Urinary bladder (tissue), 4 donors: ENCODE measurements at places on chromosomes 7 and 10. TPM values are rescaled to one million over a fixed set of nuclear protein-coding genes. Genes with fewer than 3 reads are reported as not detected.

GRCh38 chr7:1977059-1977875 lies 255.5 kb downstream of the MAD1L1 start:
- DNase-seq: no peak

The NODAL gene
- not detected for total RNA-seq

- DNase-seq: no peak
Observed at GRCh38 chr10:128803790-128804189, 663.3 kb upstream of the MGMT start.

- no peak for DNase-seq
Observed at GRCh38 chr7:129617178-129617577, 5.7 kb downstream of the NRF1 start.

The UCMA gene
- not detected for total RNA-seq

GRCh38 chr7:95730493-95731280 lies 41.7 kb upstream of the DYNC1I1 start:
- no peak for DNase-seq

The TLX1 gene
- total RNA-seq: not detected

The OR6B1 gene
- total RNA-seq: not detected

GRCh38 chr7:132430861-132431822 lies 145.1 kb downstream of the PLXNA4 start:
- DNase-seq: no peak

GRCh38 chr7:116862951-116863670 lies 724 bp downstream of the CAPZA2 start:
- peak; percentile 6 for DNase-seq

- DNase-seq: no peak
Observed at GRCh38 chr10:95559471-95559870, 1.7 kb downstream of the SORBS1 start.

GRCh38 chr10:93422118-93422517 lies 60.0 kb downstream of the MYOF start:
- no peak for DNase-seq

The GCK gene
- total RNA-seq: 1.4 TPM

DNA sequence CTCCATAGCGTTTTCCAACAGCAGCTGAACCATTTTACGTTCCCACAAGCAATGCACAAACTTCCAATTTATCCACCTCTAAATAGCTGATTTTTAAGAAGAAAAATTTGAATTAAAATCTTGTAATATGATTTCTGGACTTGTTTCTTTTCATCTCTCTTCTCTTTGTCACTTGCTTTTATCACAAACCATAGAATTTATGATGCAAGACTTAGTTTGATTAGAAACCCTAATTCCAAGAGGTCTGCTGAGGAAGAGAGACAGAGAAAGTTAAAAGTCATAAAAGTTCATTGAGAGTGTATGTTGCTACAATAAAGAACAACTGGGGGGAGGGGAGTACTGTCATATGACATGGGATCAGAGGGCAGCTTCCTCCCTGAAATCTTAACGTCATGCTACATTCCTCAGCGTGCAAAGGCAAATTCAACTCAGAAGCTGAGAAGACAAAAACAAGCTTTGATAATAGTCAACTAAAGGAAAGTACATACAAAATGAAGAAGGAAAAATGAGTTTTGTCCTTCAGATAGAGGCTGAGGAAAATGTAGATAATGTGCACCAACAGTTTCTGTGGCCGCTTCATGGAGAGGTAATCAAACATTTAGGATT lies 18.4 kb upstream of the CUBN start:
- no peak for DNase-seq

GRCh38 chr7:112152186-112152585 lies 54.0 kb downstream of the DOCK4 start:
- DNase-seq: no peak

DNA sequence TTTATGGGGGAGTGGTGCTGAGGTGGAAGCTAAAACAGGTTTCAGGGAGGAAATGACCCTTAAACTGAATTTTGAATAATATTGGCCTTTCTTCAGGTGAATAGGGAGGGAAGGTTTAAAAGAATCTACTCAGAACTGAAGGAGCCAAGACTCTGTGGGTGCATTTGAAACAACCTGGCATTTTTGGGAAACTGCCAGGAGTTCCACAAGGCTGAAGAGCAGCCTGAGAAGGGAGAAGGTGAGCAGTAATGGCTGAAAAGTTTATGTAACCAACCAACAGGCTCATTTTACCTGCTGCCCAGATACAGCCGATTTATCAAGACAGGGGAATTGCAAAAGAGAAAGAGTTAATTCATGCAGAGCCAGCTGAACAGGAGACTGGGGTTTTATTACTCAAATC lies 4.0 kb upstream of the PANK1 start:
- DNase-seq: no peak

DNA sequence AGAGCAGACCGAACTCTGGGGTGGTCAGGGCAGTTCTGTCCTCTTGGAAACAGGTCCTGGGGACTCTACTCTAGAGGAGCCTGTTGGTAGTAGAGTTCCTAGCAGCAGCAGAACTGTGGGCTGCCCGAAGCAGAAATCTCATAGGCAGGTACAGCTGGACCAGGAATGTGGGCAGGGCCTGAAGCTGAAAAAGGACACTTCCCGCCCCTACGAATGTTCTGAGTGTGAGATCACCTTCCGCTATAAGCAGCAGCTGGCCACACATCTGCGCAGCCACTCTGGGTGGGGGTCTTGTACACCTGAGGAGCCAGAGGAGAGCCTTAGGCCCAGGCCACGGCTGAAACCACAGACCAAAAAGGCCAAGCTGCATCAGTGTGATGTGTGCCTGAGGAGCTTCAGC lies 8.3 kb upstream of the ZNF783 start:
- DNase-seq: no peak

DNA sequence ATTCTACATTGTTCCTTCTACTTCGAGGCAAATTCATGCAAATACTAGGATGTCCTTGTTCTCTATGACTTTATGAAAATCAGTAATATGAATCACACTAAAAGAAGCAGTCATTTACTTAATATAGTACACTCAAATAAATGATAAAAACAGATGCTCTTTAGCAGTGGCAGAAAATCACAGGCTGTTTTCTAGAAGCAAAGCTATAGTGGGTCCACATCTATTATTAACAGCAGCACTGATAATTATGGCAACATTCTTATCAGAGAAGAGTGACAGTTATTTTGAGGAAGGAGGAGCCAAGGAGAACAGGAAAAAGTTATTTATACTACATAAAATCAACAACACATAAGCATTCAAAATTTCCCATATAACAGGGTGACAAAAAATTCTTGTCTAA lies 16.5 kb downstream of the KIF5B start:
- no peak for DNase-seq

DNA sequence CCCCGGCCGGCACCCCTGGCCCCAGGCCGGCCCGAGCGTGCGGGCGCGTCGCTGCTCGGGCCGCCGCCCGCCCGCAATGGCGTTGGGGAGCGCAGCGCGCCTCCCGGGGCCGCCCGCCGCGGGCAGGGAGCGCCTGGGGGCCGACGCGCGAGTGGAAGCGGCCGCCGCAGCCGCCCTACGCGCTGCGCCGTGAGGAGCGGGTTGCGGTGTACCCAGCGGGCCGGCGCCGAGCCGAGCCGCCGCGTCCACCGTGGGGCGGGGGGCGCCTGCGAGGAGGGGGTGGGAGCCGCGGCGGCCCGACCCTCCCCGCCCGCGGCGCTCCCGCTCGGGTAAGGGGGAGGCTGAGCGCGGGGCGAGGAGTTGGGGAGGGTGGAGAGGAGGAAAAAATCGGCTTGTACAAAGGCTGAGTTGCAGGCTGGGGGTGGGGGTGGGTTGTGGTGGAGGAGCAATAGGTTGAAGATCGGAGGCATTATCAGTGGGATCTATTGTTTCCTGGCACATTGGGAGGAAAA lies 473 bp downstream of the PPP1R9A start:
- DNase-seq: no peak

DNA sequence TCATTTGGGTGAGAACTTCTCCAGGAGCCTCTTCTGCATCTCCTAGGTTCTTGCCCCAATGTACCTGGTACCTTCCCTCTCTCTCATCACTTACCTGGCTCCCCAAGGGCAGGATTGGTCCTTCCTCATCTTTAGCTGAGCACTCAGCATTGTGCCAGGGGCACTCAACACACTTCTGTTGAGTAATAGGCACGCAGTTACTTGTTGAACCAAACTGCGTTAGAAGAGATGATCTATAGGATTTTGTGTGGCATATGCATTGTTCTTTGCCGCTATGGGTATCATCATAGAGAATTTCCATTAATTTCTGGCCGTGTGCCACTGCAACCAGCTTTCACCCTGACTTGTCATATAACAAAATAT lies 16.4 kb downstream of the TBXAS1 start:
- DNase-seq: no peak

The FAM25A gene
- not detected for total RNA-seq

DNA sequence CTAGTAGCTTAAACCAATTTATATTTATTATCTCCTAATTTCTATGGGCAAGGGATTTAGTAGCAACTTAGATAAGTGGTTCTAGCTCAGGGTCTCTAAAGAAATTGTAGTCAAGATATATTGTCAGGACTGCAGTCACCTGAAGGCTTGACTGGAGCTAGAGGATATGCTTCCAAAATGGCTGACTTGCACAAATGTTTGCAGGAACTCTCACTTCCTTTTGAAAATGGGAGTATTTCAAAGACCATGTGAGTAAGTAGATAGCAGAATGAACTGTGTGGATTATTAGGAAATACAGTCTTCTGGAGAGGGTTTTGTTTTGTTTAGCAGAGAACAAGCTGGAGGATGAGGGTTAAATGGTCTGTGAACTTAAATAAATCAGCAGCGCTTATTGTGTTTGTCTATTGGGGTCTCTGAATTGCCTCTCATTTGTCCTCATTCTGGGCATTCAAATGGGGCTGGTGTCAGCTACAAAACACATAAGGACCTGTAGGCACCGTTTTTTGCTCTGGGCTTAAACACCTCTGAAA lies 524.6 kb downstream of the LRMDA start:
- no peak for DNase-seq

- no peak for DNase-seq
Observed at GRCh38 chr7:137962875-137963507, 38.9 kb downstream of the CREB3L2 start.

The HOXA2 gene
- 1.4 TPM for total RNA-seq

- no peak for DNase-seq
Observed at GRCh38 chr7:12884033-12884432, 196.6 kb downstream of the ARL4A start.

DNA sequence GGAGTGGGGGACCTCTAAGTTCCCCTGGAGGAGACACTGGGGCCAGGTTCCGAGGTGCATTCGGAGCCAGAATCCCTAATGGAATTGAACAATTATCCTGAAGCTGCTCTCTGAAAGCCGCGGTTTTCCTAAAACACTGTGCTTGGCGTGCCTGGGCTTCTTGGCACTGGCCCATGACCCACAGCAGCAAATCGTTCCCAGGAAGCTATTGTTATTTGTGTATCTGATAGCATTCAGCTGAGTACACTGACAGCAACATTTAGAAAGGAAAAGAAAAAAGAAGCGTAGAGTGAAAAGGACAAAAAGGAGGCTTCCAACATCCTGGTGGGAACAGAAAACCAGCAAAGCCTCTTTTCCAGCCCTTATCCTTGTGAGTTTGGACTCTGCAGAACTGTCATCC lies 339.8 kb downstream of the FRMD4A start:
- no peak for DNase-seq

GRCh38 chr10:129742742-129743550 lies 221.1 kb downstream of the EBF3 start:
- DNase-seq: no peak

- no peak for DNase-seq
Observed at GRCh38 chr10:33025039-33025438, 67.0 kb upstream of the ITGB1 start.

DNA sequence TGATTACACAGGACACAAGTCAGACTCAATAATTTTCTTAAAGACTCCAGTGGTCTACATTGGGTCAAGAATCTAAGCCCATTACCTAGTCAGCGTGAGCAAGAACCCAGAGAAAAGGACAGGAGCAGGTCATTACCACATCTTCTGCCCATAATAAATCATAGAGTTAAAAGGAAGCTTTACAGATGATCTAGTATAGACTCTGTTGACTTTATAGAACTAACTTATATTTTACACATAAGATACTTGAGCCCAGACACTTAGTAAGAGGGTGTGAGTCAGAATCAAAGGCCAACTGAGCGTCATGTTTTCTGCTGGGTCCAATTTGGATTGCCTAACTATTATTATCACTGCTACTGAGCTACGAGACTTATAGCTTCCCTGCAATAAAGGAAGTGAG lies 206.1 kb upstream of the NPSR1 start:
- DNase-seq: no peak

DNA sequence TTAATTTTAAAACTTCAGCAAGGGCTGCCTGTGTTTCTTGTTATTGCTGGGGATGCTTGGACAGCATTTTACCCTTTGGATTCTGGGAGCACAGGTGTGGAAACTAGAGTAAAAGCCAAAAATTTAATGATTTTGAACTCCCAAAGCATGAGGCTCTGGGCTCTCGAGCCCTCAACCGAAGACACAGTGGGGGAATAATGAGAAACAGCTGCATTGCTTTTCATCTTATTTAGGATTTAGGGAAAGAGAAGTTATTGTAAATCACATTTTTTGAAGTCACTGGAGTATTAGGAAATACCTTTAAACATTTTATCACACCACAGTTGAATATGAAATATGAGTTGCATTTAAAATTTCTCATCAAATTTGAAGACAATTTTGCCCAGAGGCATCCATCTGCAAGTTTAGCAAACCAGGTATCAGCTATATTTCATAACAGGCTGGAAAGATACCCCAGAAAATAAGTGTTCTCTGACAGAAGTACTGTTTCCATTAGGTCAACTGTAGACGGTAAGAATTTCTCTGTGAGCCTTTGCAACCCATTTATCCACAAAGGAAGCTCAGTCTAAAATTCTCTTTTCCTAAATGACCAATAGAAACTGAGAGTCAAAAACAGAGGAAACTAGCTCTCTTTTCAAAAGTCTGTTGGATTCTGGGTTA lies 290.6 kb upstream of the PHYHIPL start:
- DNase-seq: no peak

The GSTO2 gene
- 6.5 TPM for total RNA-seq

DNA sequence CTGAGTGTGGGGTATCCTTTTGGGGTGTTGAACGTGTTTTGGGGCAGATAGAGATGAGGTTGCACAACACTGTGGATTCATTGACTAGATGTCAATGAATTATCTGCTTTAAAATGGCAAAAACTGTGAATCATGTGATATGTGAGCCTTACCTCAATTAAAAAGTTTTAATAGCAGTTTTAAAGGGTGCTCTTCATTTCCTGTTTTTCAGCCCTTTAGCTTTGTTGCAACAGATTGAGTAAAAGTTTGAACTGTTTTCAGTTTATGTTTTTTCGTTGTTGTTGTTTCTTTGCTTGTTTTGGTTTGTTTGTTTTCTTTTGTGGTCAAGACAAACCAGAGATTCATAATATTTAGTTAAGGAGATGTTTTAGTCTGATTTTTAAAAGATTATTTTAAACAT lies 9.4 kb downstream of the TAS2R41 start:
- DNase-seq: no peak

GRCh38 chr7:99380032-99380822 lies 5.7 kb downstream of the ARPC1B start:
- DNase-seq: no peak

- DNase-seq: no peak
Observed at GRCh38 chr7:131480384-131481315, 75.8 kb downstream of the PODXL start.

The RET gene
- 2.7 TPM for total RNA-seq

The FZD8 gene
- 8.2 TPM for total RNA-seq

GRCh38 chr10:52659085-52659484 lies 113.5 kb downstream of the MBL2 start:
- DNase-seq: no peak

The FKBP6 gene
- not detected for total RNA-seq

GRCh38 chr7:23184709-23185359 lies 3.0 kb downstream of the NUP42 start:
- DNase-seq: no peak

The CAV1 gene
- total RNA-seq: 576 TPM

GRCh38 chr7:123844712-123845219 lies at the start of gene HYAL4:
TSS of gene HYAL4 (plus strand) at chr7:123845169. CDS start at chr7:123868274, 23,105 bp downstream.
- no peak for DNase-seq

GRCh38 chr7:105800849-105801534 lies 75.4 kb downstream of the ATXN7L1 start:
- DNase-seq: no peak
